ENCODE measurements at places on chromosomes 2 and 18.

GRCh38 chr2:99597616-99598015 lies 107.8 kb upstream of the REV1 start:
- DNase-seq, result no peak

DNA sequence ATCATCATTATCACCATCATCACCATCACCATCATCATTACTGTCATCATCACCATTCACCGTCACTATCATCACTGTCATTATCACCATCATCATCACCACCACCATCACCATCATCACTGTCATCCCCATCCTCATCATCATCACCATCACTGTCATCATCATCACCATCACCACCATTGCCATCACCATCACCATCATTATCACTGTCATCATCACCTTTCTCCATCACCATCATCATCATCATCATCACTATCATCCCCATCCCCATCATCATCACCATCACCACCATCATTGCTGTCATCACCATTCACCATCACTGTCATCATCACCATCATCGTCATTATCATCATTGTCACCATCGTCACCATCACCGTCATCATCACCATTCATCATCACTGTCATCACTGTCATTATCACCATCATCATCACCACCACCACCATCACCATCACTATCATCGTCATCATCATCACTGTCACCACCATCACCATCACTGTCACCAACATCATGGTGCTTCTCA lies 9.8 kb downstream of the HPCAL1 start:
- no peak for DNase-seq

DNA sequence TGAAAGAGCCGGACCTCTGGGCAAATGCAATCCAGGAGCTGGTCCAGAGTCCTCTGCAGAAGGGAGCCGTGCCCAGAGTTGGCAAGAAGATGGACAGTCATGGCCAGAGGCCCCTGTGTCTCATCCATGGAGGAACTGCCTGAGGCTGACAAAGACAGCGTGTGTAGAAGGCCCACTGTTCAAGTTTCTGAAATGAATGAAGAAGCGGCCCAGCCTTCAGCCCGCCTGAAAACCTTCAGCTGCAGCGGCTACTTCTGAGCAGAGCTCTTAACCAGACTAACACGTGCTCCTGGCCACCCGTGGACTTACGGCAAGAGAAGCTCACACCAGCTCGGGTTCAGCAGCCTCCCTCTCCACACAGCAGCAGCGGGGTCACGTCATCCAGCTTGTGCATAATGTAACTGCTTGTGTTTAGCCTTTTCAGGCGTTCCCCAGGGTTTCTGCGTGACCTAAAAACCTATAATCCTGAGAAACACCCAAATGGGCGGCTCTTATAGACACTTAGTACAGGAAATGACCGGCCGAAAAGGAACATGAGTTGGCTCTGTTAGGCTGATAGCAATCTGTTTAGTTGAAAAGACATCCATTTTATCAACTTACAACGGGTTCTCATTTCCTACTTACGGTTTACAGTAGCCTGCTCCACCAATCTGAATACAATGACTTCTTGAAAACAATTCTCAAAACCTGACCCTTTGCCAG lies at the start of gene FAM124B:
FAM124B (minus strand) TSS at position 467 of the 702 bp plus-strand sequence; CDS start at position 128, 339 bp downstream.
- peak; percentile 17 for DNase-seq

DNA sequence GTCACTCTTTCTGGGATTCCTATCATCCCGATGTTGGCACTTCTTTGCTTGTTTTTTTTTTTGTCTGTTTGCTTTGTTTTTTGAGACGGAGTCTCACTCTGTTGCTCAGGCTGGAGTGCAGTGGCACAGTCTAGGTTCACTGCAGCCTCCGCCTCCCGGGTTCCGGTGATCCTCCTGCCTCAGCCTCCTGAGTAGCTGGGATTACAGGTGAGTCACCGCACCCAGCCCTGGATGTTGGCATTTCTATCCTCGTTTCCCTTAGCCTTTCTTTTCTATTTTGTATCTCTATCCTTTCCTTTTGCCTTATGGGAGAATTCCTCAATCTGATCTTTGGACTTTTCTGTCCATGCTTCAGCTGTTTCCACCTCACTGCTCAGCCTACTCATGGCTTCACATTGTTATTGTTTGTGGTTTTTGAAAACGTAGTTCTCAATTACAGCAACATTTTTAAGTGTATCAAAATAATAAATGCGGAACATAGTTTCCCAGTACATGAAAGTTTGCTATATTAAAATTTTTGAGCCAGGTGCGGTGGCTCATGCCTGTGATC lies 62.1 kb upstream of the ZNF516 start:
- DNase-seq, result no peak

DNA sequence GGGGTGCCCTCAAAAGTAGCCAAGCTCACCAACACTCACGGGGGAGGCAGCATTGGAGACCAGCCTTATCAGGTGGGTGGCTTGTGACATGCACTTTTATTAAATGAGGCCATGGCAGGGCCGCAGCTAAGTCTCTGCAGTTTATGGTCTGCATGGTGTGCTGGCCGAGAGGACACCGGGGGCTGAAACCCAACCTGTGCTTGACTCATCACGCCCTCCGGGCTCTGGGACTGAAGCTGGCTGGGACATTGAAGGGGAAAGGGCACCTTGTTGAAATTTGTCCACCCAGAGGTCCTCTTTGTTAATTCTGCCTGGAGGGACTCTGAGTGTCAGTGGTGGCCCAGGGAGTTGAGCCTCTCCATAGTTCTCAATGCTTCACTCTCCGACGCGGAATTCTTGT lies 17.7 kb upstream of the NTSR2 start:
- DNase-seq, result no peak
